ENCODE measurements at places on chromosomes 5 and 9.

- no peak for DNase-seq
These were observed 160.6 kb upstream of the PLCXD3 start for GRCh38 chr5:41670854-41671479.

- DNase-seq: no peak
These were observed 336.9 kb upstream of the DMAC1 start for GRCh38 chr9:8136477-8136876.

DNA sequence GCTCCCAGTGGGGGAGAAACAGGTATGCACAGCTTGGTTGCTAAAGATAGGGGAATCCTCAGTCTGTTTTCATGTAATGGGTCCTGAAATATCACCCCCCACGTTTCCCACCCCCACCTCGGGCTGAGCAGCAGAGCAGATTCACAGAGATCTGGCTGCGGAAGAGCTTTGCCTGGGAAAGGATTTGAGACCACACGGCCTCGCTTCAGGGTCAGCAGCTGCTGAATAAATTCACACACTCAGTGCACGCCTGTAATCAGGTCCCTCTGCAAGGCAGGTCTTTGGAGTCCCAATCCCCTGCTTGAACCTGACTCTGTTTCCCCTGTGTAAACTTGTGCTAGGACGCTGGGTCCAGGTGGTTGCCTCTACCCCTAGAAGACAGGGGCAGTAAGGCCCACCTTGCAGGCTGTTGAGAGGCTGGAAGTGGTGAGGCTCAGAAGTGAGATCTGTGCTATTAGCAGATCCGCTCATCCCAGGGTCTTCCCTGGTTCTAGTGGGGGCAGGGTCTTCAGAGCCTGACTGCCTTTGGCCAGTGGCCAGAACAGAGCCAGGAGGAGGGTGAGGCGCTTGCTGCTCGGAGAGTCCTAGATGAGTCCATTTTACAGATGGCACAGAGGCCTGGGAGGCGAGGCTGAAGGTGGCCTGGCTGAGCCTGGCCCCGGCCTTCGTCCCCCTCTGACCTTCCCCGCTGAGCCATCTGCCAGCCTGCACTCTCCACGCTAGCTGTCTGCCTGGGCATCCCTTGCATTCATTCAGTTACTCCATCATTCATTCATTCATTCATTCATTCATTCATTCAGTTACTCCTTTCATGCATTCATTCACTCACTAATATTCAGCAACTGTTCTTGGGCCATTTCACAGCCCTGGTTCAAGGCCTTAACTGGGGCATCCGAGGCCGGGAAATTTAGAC lies 16.7 kb upstream of the NEURL1B start:
- no peak for DNase-seq

- DNase-seq: no peak
These were observed 282.3 kb downstream of the TMEM167A start for GRCh38 chr5:82794876-82795275.

DNA sequence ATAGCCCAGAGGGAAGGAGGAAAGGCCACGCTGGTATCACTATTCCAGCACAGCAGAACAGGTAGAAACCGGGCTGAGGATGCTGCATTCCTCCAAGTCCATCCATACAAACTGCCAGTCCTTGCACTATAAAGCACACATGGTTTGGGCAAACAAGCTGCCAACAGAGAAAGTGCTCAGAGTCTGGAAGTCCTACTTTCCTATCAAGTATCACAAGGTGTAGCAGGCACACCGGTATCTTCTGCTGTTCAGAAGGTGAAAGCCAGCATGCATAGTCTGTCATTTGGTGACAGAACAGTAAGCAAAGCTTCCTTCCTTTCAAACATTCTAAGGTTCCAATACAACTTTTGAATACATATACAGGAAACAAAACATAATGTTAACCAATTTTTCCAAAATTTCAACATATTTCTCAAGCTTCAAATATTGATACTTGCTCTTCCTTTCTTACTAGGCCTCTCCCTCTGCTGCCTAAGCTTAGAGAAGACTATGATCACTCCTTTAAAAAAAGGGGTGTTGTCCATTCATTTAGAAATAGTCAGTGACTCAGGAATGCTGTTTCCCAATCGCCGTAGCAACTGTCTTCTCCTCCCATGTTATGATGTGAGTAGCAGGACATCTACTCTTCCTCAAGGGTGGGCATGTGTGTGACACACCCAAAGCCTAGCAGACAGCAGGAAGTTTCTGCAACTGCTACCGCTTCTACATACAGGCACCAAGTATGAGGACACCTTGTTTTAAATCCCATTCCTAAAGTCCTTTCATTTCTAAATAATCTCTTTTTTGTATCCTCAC lies 14.7 kb downstream of the DIAPH1 start:
- DNase-seq: no peak
